Activated T-helper 1 cell treated with Interleukin-2 at 50 U/mL for 16 hours (primary cell): ENCODE measurements at places on chromosomes 3 and 15.

GRCh38 chr3:78757731-78758130 is 1010.1 kb downstream of the ROBO1 start:
- DNase-seq, result no peak

DNA sequence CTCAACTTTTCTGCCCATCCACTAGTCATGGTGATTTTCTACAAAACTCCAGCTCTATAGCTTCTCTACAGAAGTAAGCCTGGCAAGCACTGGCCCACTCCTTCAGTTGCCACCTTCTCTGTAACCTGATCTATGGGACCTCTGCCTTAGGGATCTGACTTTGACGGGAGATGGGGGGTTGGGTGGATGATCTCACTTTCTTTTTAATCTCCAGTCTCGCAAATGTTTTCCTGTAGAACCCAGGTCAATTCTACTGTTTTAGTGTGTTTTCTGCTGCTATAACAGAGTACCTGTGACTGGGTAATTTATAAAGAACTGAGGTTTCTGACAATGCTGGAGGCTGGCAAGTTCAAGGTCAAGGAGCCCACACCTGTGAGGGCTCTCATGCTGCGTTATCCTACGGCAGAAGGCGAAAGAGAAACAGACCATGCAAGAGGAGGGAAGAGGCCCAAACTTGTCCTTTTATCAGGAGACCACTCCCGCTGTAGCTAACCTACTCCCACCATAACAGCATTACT is 189.9 kb upstream of the THRB start:
- no peak for DNase-seq

DNA sequence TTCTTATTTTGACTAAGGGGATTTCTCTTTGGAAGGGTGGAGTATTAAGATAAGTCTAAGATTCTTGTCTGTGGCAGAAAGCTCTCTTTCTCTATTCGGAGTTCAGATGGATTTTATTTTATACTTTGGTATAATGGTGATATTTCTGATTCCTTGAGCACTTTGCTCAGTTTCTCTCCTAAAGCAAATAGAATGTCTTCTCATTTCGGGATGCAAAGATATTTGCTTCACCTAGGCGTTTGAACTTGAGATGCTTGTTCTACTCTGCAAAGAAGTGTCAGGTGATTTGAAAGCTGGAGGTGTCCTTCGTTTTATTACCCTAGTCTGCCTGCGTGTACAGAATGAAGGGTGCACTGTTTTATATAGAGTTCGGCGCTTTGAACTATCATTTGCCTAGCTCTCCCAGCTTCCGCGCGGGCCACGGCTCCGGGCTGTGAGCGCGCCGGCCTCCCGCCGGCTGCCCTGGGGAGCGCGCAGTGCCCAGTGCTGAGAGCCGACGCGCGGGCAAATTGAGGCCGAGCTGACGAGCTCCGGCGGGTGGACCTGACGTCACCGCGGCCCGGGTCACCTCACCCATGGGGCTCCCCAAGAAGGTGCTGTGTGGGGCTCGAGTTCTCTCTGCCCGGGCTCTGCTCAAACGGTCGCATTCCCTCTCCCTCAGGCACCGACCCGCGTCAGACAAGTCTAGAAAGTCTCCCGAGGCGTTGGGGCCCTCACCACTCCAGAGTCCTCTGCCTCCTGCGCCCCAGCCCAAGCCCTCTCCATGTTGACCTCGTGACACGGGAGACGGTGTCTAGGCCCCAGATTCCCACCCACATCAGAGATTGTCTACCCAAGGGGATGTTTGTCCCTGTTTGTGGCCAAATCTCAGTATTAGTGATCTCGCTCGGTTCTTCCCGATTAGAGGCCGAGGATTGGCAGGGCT is 7.5 kb downstream of the SOX2 start:
- no peak for DNase-seq

GRCh38 chr3:10410383-10411002 is 89.6 kb upstream of the SEC13 start:
- DNase-seq, result no peak

GRCh38 chr15:90055182-90055581 is 47.1 kb downstream of the IDH2 start:
- no peak for DNase-seq

- no peak for DNase-seq
Measured at GRCh38 chr3:173865900-173866498, 468.5 kb downstream of the NLGN1 start.

DNA sequence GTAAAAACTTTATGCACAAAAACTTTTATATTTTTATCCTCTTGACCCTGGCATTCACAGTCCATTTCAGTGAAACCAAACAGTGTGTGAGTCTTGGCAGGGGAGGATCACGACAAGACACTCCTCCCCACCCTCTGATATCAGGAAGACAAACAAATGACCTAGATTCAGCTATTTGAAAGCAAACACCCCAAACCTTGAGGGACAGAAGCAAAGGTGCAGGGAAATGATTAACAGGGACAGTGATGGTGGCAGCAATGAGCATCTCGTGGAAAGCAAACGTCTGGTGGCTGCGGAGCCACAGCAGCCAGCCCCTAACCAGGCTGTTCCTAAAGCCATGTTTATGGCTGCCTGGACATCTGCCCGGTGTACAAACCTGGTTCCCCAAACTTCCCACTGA is 52.1 kb downstream of the FSIP1 start:
- no peak for DNase-seq

DNA sequence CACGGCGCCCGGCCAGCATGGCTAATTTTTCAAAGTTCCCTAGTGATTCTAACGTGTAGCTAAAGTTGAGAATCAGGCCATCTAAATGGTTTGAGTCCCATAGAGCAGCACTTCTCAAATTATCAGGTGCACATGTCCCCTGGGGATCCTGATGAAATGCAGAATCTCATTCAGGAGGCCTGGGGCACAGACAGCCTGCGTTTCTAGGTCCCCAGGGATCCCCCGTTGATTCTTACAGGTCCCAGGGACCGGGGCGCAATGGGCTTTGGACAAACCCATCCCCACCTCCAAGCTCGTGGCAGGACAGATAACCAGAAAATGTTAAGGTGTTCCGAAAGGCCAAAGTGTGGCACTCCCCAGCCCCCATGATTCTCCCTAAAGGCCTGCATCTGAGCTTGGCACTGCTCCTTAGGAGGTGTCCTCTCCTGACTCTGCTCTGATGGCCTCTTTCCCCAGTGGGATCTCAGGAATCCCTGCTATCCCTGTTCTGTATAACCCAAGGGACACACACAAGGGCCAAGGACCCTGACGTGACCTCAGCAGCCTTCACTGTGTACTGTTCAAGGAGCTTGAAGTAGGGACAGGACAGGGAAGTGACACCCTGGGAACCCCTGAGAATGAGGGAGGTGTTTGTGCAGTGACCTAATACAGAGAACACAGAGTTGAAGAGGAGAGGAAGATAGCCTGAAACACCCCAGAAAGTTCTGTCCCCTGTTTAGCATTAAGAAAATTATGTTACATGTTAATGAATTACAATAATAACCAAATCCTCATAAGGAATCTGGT is 8.0 kb downstream of the LRRK1 start:
- DNase-seq, result no peak
